ENCODE measurements at places on chromosomes 6 and 20.

- DNase-seq: no peak
Measured at GRCh38 chr20:38387953-38388352, 41.7 kb downstream of the LBP start.

DNA sequence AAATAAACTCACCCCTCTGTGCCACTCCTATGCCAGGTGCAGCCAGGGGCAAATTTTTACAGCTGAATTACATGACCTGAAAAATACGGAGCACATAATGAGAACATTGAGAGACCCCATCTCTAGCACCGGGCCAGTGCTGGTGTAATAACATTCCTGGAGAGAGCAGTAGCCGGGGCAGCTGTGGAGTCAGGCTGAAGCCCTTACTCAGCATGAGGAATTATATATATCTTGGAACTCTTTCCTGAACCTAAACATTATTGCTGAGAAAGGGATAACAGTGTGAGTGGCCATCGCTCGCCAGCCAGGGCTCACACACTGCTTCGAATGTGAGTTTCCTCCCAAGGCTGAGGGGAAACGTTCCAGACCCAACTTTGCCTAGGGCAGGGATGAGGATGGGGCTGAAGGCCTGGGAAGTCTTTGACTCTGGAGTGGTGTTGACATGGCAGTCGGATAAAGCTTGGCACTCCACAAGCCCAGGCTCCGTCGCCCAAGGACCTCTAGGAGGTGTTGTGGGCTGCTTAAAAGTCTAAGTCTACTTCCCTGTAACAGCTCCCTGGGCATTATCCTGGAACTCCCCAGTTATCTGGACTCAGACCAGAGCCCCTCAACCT is 269.8 kb downstream of the CDC5L start:
- no peak for DNase-seq

DNA sequence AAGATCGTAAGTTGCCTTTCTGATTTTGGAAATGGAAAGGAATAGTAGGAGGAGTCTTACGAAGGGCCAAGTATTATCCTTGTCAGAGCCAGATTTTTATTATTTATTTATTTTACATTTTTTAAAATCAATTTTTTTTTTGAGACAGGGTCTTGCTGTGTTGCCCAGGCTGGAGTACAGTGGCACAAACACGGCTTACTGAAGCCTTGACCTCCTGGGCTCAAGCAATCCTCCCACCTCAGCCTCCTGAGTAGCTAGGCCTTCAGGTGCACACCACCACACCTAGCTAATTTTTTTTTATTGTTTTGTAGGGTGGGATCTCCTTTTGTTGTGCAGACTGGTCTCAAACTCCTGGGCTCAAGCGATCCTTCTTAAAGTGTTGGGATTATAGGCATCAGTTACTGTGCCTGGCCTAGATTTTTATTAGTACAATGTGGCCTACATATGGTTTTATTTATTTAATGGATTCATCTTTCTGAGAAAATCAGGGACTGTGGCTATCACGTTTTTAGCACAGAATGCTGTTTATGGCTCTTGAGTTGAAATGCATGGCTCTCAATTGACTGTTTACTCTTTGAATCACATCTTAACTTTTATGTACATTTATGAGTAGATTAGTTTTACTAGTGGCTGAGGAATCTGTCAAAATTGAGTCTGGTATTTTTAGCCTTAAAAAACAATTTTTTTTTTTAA is 16.7 kb downstream of the CDC5L start:
- no peak for DNase-seq

DNA sequence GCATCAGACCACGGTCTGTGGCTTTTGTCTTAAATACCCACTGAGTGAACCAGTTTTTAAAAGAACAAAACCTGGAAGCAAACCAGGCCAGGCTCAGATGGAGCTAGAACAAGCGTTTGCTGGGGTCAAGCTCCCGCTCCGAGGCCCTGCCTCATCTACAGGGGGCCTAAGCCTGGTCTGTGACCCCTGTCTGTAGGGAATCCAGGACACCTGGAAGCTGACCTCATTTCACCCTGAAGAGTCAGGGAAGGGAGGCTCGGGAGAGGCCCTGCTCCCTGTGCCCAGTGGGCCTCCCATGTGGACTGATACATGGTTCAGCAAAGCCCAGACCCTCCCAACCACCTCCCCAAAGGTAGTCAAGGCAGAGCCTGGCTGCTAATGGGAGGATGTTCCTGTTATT is 26.8 kb upstream of the DLGAP4 start:
- DNase-seq: no peak

- DNase-seq: no peak
Measured at GRCh38 chr6:86682297-86682696, 255.0 kb upstream of the HTR1E start.

DNA sequence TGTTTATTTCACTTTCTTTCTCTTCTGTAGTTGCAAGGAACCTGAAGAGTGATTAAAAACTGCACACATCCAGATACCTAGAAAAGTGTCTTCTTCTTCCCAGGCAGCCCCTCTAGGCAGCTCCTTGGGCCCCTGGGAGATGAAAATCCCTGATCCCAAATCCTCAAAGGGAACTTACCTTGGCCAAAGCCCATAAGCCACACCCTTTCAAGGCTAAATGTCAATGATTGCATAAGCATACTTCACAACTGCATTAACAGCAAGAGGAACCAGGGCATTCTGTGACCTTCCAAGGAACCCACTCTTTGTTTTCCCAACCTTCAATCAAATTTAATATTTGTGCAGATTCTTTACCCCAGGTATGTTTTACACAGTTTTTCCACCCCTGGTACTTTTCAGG is 4.4 kb upstream of the HMGN3 start:
- no peak for DNase-seq

DNA sequence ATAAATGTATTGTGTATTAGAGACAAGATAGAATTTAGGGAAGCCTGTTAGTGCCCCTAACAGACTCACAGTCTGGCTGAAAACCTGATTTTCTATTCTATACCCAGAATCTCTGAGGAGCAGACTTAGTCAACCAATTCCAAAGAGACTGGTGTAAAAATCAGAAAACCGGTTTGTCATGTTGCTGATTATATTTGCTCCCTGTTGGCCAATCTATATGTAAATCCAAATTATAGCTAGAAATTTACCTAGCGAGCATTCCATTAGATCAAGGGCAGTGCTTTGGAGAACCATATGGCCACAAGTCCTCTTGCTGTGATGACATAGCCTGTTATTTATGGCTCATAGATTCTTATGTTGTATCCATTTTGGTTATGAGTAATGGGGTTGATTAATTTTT is 4.8 kb downstream of the NFYA start:
- no peak for DNase-seq

DNA sequence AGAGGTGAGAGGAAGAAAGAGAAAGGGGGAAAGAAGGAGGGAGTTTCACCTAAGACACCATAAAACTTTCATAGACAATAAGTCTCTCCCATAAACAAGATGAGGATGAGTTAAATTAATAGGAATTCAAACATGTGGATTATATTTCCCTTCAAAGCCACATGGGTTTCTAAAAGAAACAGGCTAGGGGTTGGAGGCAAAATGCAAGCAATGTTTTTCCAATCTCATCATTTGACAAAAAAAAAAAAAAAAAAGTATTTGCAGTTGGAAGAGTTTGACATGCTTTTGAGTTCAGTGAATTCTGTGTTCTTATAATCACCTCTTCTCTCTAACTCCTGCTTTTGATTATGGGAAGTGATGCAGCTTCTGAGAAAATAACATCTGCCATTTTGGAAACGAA is 286.5 kb upstream of the PRND start:
- DNase-seq: no peak

- no peak for DNase-seq
Measured at GRCh38 chr6:128731249-128732165, 151.4 kb upstream of the LAMA2 start.

DNA sequence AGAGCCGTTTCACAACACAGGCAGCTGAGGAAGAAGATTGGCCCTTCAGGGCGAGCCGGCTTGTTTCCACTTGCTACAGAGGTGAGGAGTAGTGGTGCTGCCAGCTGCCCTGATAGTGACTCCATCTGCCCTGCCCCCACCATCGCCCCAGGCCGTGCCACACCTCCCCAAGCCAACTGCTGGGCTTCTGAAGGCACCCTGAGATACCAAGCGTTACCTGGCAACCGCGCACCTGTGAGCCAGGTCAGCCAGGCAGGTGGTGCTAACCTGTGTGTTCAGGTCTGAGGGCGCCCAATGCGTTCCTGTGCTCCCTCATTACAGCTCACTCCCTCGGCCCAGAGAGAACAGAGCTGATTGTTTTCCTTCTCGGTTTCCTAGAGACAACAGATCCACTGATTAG is 299.1 kb upstream of the ID4 start:
- no peak for DNase-seq

- no peak for DNase-seq
Measured at GRCh38 chr6:113291751-113292445, 565.2 kb upstream of the MARCKS start.

GRCh38 chr20:43389211-43389610 is 68.5 kb upstream of the SRSF6 start:
- no peak for DNase-seq

GRCh38 chr20:14234666-14235295 is 102.6 kb downstream of the FLRT3 start:
- DNase-seq: no peak

DNA sequence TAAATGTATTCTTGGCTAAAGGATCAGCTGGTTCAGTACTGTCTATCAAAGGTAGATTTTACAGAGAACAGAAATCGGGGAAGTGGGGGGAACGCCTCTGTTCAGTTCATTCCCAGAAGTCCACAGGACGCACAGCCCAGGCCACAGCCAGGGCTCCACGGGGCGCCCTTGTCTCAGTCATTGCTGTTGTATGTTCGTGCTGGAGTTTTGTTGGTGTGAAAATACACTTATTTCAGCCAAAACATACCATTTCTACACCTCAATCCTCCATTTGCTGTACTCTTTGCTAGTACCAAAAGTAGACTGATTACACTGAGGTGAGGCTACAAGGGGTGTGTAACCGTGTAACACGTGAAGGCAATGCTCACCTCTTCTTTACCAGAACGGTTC is 29.9 kb downstream of the TXNDC5 start:
- DNase-seq: no peak

DNA sequence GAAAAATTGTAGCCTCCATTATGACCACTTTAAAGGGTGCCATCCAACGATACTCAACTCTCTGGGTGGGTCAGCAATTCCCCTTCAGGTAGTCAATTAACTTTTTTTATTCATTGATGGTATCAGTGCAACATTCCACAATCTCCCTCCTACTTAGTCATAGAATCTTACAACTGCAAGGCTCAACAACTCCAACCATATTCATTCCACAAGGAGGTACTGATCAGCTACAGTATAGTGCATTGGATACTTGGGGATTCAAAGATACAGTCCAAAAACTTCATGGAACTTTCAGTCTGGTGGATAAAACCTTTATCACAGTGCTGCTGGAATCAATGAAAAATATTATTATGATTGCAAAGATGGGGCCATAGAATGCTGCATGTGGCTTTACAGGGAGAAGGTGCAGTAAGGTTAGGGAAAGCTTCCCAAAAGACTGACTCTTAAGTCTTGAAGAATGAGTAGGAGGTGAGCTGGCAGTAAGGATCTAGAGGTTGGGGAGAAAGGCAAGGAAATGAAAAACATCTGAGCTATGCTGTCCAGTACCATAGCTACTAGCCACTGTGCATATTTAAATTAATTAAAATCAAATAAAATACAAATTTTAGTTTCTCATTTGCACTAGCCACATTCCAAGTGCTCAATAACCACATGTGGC is 314.7 kb upstream of the PRDM1 start:
- no peak for DNase-seq

GRCh38 chr20:61042506-61043385 is 209.3 kb upstream of the CDH4 start:
- DNase-seq: no peak

All from CD4-positive, alpha-beta T cell treated with Interleukin-12 subunit alpha and Interleukin-12 subunit beta, for 1 hour (primary cell).